T-cell (primary cell): ENCODE measurements at places on chromosomes 5 and 9. TPM values are rescaled to one million over a fixed set of nuclear protein-coding genes. Genes with fewer than 3 reads are reported as not detected.

GRCh38 chr5:34587355-34588241 is 68.5 kb upstream of the RAI14 start:
- no peak for DNase-seq

DNA sequence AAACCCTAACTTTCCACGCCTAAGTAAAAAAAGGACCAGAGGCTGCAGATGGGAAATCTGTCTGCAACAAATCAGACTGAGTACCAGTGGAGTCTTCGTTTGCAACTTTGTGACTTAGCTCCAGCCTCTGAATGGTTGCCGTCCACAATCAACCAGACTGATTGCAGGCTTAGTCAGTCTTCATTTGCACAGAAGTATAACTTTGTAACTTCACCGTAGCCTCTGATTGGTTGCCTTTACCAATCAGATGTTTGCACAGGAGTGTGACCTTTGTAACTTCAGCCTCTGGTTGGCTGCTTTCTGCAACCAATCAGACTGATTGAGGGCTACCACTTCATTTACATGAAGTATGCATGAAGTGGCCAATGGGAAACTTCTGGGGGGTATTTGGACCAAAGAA is 53.7 kb downstream of the TGFBR1 start:
- no peak for DNase-seq

DNA sequence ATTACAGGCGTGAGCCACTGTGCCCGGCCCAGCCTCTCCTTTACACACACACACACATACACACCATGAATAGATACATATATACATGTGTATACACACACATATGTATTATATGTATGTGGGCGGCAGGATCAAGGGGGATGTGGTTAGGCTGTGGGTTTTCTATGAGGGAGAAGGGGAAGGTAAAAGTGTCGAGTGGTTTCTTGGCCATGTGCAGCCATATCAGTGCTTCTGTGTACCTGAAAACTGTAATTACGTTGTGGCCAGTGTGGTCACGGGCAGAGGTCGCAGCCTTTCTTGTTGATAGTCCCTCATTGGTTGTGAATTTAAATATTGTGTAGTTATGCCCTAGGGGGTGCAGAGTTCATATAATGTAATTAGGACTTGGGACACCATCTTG is 16.5 kb downstream of the CDK20 start:
- DNase-seq = no peak

GRCh38 chr5:108650997-108651396 is 96.7 kb upstream of the FER start:
- DNase-seq = no peak

DNA sequence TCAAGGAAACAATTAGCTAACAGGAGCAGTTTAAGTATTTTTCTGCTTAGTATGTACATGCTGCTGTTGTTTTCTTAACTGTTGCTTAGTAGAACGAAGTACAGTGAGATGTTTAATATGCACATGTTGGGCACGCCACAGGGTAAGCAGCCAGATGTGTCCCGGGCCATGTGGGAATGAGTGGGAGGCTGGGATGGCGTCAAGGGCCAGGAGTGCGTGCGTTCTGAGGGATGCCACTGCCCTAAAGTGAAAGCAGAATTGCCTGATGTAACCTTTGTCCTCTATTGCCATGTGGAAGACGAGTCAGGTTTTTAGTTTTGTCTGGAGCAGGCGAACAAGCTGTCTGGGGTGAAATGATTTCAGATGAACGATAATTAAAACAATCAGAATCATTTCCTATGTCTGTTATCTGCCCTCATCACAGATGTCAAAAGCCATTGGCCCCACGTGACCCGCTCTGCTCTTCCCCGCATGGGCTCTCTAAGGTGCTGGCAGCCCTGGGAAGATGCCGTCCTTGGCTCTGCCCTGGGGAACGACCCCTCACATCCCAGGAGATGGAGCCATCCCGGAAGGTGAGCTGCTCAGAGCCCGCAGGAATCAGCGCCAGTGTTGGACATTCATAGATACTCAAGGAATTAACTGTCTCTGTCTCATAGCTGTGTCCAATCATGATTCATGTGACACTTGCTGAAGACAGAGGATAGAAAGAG is 356.6 kb upstream of the IRX4 start:
- no peak for DNase-seq

GRCh38 chr5:87946271-87946670 is 322.4 kb downstream of the TMEM161B start:
- DNase-seq = no peak

Gene CAVIN4
- total RNA-seq = 0.19 TPM

Gene SOHLH1
- total RNA-seq = not detected

Gene ZNF462
- 5.3 TPM for total RNA-seq

Gene FOXD4L4
- 0.41 TPM for total RNA-seq

Gene ZFR
- total RNA-seq = 50.1 TPM
